ENCODE measurements at places on chromosomes 2 and 18. TPM values are rescaled to one million over a fixed set of nuclear protein-coding genes. Genes with fewer than 3 reads are reported as not detected.

Gene CAPN13
- not detected for total RNA-seq

Gene KCNE4
- total RNA-seq: 37.7 TPM

Gene EVX2
- not detected for total RNA-seq

Gene GPR17
- total RNA-seq: not detected

Gene DNAH7
- 0.46 TPM for total RNA-seq

Gene MOGAT1
- total RNA-seq: not detected

Gene PLA2R1
- total RNA-seq: 33.7 TPM

Gene MROH2A
- total RNA-seq: not detected

Gene MYO5B
- 0.07 TPM for total RNA-seq

Gene TXNDC2
- not detected for total RNA-seq

Gene FOXI3
- not detected for total RNA-seq

Gene KIF5C
- total RNA-seq: 0.10 TPM

Gene GATA6
- 40.3 TPM for total RNA-seq

Gene IL18RAP
- not detected for total RNA-seq

Gene FAM237A
- total RNA-seq: not detected

Gene MEIS1
- 23.6 TPM for total RNA-seq

Gene WNT10A
- total RNA-seq: not detected

Gene CHRND
- total RNA-seq: not detected

Gene DAW1
- total RNA-seq: 2.5 TPM

Gene KLHL30
- total RNA-seq: 5.2 TPM

Gene NGEF
- 5.7 TPM for total RNA-seq

Gene DYNAP
- not detected for total RNA-seq

Gene CDKL4
- total RNA-seq: 0.91 TPM

Gene GALR1
- total RNA-seq: not detected

Gene TGFA
- 2.8 TPM for total RNA-seq

Gene NETO1
- not detected for total RNA-seq

Gene APCDD1
- 8.2 TPM for total RNA-seq

Gene SIX2
- 6.2 TPM for total RNA-seq

Gene AQP12B
- total RNA-seq: not detected

Gene PSMA8
- not detected for total RNA-seq

Gene FEV
- not detected for total RNA-seq

Gene LYPD6B
- total RNA-seq: 0.10 TPM

Gene LAMA1
- 92.5 TPM for total RNA-seq

Gene GCFC2
- 7.8 TPM for total RNA-seq

Gene HJURP
- total RNA-seq: 5.2 TPM

Gene CDK5R2
- not detected for total RNA-seq

Gene ARHGAP25
- 0.10 TPM for total RNA-seq

Gene CRYGD
- total RNA-seq: not detected

Gene SLC4A1AP
- total RNA-seq: 24.9 TPM

Gene ASAP2
- 63.4 TPM for total RNA-seq

Gene DNER
- total RNA-seq: 0.20 TPM

Gene PRSS56
- not detected for total RNA-seq

Gene CHN1
- 9.6 TPM for total RNA-seq

Gene CDK15
- total RNA-seq: 1.5 TPM

Gene KCNJ3
- not detected for total RNA-seq

Gene FAHD2B
- 3.7 TPM for total RNA-seq

Gene ACMSD
- total RNA-seq: not detected

Gene C2orf80
- total RNA-seq: not detected

Gene MAPK4
- under 0.01 TPM for total RNA-seq

Gene PDE1A
- total RNA-seq: 9.7 TPM

Gene CRYGC
- total RNA-seq: not detected

Gene TEX261
- total RNA-seq: 49.8 TPM

All from smooth muscle cell of the pulmonary artery (primary cell).